Activated gamma-delta T cell (primary cell): ENCODE measurements at places on chromosomes 3 and 15.

DNA sequence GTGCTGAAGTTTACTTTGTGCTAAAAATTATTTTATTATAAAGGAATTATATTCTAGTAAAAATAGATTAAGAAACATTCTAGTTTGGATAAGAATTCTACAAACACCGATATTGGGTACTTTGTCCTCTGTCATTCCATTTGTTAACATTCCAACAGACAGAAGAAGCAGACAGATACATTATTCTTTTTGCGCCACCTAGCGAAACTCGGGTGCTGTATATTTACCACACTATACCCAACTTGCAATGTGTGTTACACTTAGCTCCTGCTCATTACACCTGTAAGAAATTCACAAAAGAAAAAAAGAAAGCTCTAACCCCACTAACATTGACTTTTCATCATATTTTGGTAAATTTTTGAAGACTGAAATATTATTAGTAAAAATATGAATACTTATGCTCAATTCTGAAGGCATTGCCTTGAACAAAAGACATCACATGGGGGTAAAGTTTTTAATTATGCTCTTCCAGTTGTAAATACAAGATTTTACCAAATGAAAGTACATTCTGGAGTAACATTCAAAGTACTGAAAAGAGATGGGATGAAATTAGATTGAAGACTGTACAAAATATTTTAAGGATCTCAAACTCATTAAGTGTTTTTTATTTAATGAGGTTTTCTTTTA, 136.5 kb upstream of the MLF1 start:
- no peak for DNase-seq

DNA sequence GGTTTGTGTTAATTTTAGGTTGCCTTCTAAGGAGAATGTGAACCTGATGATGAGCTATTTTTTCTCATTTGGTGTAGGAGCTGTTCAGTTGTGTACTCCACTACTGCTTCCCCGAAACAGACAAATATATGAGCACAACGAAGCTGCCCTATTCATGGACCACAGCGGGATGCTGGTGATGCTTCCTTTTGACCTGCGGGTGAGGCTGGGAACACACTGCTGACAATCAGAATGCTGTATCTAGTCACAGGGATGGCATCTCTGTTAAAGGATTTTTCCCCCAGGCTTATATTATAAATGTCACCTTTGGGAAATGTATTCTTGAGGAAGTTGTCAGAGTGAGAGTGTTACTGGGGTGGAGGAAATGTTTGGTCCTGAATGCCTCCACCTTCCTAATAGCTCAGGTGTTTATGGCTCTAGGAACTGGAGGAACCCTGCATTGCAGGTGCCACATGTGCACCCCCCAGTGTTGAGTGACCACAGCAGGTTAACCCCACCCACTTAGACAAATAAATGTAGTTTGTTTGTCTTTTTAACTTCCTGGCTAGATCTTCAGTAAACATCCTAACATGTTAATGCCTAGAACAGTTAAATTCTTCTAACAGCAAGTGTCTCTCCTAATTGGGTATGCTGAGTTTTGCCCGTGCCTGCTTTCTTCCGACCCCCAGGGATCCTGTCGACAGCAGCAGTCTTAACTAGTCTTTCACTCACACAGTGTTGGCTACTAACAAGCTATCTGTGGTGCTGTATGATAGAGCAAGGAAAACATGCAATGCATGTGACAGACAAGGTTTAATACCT, 35.7 kb downstream of the SRP14 start:
- DNase-seq: no peak

- DNase-seq: no peak
Observed at GRCh38 chr3:123432832-123433523, 15.9 kb downstream of the ADCY5 start.

GRCh38 chr15:65663521-65663920, 41.8 kb downstream of the SLC24A1 start:
- no peak for DNase-seq

DNA sequence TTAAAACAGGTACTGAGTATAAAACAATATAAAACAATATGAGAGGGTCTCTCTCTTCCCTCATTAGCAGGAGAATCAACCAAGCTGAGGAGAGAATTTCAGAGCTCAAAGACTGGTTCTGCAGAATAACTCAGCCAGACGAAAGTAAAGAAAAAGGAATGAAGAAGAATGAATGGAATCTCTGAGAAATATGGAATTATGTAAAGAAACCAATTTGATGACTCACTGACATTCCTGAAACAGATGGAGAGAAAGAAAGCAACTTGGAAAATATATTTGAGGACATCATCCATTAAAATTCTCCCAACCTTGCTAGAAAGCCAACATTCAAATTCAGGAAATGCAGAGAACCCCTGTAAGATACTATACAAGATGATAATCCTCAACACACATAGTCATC, 630.9 kb downstream of the PYDC2 start:
- DNase-seq: no peak

DNA sequence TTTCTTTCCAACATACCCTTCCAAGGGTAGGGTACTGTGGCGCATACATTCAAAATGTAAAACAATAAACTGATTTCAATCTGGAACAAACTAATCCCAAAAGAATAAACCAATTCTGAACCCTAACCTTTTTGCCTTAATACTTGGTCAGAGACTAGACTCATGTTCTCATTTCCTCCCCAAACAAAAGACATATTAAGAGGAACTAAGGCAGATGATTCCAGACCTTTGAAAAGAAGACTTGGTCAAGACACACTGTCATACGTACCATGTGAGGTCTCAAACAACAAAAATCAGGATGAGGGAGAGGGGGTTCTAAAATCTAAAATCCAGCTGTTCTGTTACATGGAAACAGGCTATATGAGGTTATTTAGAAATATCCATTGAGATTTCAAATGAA, 102.1 kb downstream of the RFTN1 start:
- DNase-seq: no peak

DNA sequence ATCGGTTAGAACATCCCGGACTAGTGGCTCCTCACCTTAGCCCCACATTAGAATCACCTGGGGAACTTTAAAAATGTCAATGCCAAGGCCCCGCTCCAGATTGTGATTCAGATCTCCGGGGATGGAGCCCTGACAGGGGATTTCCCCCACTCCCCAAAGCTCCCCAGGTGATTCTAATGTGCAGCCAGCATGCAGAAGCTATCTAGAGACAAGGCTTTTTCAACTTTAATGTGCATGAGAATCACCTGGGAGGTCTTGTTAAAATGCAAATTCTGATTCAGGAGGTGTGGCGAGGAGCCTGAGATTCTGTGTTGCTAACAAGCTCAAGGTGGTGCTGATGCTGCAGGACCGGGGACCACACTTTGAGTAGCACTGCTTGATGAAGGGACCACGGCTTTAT, 156.7 kb downstream of the RAB11A start:
- no peak for DNase-seq

DNA sequence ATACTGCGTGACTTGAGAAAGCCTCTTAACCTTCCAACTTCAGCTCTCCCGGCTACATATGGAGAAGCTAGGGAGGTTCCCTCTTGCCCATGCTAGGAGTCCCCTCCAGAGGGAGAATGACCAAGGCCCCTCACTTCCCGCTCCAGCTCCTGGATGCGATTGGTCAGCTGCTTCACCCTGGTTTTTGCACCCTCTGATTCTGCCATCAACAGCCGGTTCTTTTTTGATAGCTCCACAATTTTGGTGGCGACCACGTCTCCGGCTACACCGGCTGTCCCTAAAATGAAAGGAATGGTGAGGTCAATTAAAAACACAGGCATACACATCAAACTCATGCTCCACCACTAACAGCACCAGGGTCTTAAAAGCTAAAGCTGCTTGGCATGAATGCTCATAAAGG, 20.6 kb downstream of the CCDC13 start:
- DNase-seq: no peak

- no peak for DNase-seq
Observed at GRCh38 chr3:48991851-48992545, 2.0 kb downstream of the P4HTM start.

DNA sequence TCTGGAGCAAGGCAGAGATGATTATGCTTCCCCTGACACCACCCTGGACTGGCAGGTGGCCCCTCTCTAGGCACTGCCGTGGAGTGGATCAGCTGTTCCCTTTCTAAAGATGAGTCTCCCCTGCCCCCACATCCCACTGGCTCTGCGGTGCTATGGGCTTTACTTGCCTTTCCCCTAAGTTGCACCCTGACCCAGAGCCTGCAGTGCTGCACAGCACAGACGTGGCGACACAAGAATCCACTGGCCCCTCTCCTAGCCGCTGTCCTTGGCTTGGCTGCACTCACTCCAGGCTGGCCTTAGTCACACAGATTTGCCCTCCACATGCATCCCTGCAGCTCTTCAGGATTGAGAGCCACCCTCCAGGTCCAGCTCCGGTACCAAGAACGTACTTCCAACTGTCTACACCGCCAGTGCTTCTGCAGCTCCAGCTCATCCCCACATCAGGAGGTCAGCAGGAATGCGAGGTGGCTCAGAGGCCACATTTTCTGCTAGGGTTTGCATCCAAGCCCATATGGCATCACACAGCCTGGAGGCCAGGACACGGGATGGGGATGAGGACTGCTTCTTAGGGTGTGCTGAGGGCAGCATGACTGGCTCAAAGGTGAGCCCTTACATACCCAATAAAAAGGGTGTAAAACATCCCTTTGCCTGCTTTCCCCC, 82.4 kb upstream of the RASGRF1 start:
- DNase-seq: no peak

DNA sequence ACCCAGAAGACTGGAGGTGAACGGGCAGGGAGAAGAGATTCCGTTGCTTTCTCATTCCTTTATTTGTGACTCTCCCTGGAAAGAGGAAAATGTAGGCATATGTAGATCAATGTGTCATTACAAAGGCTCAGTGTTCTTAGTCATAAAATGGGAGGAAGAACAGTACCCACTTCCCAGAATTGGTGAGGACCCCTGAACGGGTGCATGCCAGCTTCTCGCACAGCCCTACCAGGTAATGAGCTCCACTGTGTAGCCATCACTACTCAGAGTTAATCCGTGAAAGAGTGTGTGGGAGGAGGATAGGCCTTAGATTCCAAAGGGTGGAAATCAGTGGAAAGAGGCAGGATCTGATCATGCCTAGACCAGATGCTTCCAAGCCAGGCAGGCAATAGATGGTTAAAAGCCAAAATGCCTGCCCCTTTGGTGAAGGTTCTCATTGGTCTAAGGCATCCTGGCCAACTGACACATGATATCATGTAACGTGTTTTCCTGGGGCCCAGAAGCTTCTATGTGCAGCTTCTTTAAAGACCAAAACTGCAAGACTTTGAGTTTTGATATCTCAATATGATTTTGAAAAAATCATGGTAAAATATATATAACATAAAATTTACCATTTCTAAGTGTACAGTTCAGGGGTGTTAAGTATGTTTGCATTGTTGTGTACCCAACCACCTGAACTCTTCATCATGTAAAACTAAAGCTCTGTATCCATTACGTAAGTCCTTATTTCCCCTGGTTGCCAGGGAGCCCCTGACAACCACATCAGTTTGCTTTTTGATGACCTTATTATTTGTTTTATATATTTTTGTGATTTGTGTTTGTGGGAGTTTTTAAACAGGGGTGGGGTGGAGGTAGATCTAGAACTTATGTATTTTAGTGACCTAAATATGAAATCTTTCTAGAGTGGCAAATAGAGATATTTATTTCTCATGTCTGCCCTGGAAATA, 402.2 kb upstream of the CFAP20DC start:
- no peak for DNase-seq

- DNase-seq: no peak
Observed at GRCh38 chr3:197504641-197505121, 51.1 kb downstream of the BDH1 start.

DNA sequence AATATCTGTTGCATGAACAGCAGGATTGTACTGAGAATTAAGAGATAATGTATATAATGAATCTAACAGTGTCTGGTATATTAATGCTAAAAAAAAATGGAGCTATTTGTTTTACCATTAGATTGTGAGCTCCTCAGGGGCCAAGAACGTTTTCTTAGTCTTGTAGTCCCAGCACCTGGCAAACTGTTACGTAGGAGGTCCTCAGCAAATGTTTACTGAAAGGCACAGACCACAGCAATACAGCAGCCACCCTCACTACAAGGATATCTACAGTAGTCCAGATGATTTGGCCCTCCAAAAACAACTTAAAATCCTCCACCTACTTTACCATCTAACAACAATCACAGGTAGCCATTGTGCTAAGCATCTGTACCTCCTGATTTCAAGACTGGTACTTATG, 59.7 kb downstream of the MSL2 start:
- no peak for DNase-seq

DNA sequence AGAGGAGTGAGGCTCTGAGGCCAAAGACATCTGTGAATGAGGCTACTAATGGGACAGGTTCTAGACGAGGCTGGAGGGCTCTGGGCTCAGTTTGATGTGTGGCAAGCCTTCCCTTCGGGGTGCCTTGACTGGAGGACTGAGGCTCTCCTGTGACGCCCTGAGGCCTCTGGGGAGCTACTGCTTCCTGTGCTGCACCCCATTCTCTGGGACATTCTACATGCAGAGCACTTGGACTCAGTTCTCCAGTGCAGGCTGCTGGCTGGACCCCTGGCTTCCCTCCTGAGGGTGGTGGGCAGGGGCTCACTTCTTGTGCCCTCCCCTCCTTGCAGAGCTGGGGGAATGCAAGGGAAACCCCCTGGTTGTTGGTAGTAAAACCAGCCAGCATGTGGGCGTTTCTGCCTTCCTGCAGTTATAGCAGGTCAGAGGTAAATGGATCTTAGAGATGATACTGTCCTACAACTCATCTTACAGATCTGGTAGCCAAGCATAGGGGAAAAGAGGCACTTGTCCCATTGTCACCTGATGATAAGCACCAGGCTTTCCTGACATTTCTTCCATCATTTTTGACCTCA, 133.3 kb downstream of the CHDH start:
- DNase-seq: no peak

- no peak for DNase-seq
Observed at GRCh38 chr15:60183366-60183765, 179.3 kb downstream of the FOXB1 start.

- DNase-seq: no peak
Observed at GRCh38 chr3:98532709-98533571, 1.2 kb downstream of the GPR15 start.

DNA sequence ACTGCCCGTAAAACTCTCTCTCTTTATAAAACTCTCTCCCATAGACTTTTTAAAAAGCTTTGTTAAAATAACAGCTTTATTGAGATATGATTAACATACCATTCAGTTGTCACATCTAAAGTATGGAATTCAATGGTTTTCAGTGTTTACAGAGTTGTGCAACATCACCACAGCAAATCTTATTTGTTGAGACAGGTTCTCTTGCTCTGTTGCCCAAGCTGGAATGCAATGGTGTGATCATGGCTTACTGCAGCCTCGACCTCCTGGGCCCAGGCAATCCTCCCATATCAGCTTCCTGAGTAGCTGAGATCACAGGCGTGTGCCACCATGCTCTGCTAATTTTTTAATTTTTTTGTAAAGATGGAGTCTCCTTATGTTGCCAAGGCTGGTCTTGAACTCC, 35.9 kb upstream of the TRAK1 start:
- DNase-seq: no peak

DNA sequence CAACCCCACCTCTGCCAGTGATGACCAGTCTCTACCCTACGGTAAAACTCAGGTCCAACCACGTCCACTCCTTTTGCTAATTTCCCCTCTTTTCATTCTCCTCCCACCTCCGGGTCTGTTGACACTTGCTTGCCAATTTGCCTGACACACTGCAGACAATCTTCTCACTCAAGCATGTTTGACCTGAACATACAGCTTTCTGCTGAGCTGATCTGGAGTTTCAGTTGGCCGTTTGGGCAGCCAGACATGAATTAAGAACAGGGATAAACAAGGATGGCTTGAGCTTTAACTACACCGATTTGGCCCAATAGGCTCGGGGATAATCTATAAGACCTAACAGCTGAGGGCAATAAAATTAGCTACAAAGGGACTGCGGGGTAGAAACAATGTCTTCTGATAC, 758.6 kb upstream of the CFAP20DC start:
- no peak for DNase-seq

GRCh38 chr15:44501768-44502366, 35.1 kb upstream of the EIF3J start:
- no peak for DNase-seq
